ENCODE measurements at places on chromosomes 3 and 15. TPM values are rescaled to one million over a fixed set of nuclear protein-coding genes. Genes with fewer than 3 reads are reported as not detected.

METTL6 gene
- total RNA-seq, result 15.6 TPM

HESX1 gene
- 2.2 TPM for total RNA-seq

- DNase-seq, result no peak
These were observed 91.1 kb upstream of the RGMA start for GRCh38 chr15:93180128-93180527.

DNA sequence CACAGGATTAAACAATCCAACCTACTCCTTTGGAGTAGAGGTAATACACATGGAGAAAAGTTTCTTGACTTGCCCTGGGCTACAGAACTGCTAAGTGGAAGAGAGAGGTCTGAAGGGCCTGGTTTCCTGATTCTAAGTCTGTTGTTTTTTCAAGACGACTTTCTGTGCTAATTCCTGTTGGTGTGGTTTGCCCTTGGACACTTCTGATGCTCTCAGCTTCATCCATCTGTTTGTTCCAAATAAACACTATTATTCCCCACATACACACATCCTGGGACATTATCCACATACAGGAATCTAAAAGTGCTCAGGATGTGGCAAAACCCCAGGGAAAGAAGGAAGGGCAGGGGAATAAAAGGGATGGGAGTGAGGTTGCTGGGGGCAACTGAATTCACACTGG is 393.5 kb upstream of the TBL1XR1 start:
- DNase-seq, result no peak

CCDC80 gene
- under 0.01 TPM for total RNA-seq

- no peak for DNase-seq
These were observed 446.3 kb upstream of the NECTIN3 start for GRCh38 chr3:110625201-110625747.

ARHGAP31 gene
- 2.4 TPM for total RNA-seq

- no peak for DNase-seq
These were observed 103.3 kb downstream of the PCCB start for GRCh38 chr3:136353461-136353860.

DNA sequence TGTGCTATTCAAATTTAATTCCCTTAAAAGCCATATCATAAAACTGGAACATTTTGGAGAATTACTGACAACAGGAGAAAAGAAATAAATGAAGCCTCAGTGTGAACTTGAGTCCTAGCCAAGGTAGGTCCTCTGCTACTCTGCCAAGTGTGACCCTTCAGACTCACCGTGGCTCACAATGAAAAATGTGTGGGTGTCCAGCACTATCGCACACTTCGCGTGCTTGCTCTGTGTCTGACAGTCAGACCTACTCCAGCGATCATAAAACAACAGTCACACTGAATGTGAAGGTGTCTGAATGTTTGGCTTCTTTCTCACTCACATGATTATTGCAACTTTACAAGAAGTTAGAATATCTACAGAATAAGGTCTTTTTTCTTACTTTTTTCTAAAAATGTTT is 65.8 kb upstream of the TRA2B start:
- DNase-seq, result no peak

BCL2A1 gene
- 9.7 TPM for total RNA-seq

DNA sequence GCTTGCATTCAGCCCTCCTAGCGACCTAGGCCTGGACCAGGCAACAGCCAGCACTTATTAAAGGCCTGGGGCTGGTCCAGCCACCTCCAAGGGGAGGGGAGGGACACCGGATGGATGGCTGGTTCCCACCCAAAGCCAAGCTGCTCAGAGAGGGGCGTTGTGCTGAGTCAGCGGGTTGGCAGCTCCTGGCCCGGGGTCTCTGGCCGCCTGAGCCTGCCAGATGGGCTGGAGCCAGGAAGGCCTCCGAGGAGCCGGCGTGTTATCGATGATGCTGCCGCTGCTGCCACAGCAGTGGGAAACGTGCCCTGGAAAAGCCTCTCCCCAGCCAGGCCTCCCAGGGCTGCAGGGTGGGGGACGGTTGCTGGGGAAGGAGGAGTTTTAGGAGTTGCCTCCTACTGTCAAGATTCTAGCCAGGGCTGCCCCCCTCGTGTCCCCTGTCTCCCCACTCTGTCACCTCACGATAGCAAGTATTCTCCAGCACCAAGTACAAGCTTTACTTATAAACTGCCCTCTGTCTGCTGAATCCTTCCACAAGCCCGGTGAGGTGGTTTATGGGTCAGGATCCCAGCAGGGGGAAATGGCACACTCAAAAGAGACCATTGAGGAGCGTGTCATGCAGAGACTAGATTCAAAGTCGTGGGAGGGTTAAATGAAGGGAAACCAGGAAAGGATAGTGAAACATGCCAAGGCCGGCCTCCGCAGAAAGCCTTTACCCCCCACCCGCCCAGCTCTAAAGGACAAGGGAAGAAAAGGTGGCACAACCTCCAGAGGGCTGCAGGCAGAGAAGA is 43.2 kb upstream of the TSEN2 start:
- no peak for DNase-seq

RHCG gene
- total RNA-seq, result not detected

DNA sequence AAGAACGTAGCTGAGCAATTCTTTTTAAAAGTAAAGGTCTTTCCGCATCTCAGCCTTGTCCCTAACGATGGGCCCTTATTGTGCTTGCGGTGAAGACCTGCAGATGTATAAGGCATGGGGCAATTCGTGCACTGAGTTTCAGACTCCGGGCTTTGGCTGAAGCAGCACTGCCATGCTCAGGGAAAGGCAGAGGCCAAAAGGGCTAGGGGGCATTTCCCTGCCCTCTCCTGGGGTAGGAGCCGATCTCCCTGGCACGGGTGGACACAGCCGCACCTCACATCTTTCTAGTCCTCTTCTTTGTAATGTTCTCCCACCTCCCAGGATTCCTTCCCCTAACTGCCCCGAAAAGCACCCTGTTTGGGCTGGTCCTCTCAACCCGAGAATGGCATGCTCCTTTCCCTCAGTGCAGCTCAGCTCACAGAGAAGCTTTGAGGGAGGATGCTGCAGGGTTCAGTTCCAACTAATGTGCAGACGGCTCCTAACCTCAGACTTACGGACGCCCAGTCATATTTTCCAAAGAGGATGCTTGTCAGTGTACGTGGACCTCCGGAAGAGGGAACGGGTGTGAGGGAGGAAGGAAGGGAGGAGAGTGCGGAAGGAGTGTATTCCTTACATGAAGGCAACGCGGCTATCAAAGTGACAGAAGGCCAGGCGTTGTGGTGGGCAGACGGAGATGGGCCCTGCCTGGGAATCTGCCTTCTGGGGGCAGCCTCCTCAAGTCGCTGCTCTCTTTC is 61.2 kb downstream of the SYNM start:
- no peak for DNase-seq

DNA sequence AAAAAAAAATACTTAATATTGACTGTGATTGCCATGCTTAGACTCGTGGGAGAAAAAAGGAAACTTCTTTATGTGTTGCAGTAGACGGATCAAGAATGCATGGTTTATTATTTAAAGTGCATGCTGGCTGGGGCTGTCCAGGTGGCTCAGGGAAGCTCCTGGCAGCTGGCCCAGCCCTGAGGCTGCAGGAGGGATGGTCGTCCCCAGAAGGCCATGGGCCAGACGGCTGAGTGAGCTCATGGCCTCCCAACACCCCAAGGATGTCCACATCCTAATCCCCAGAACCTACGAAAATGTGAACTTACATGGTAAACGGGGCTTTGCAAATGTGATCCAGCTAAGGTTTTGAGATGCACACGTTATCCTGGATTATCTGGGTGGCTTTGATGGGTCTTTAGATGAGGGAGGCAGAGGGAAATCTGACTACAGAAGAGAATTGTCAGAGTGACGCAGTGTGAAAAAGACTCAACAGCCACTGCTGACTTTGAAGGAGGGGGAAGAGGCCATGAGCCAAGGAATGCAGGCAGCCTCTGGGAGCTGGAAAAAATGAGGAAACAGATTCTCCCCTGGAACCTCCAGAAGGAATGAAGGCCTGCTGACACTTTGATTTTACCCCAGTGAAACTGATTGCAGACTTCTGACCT is 29.8 kb downstream of the ADAMTS17 start:
- DNase-seq, result no peak

GRCh38 chr15:97761110-97761509 is 199.4 kb upstream of the ARRDC4 start:
- no peak for DNase-seq

ADIPOQ gene
- total RNA-seq, result under 0.01 TPM

DPPA2 gene
- total RNA-seq, result under 0.01 TPM

GRCh38 chr15:47412802-47413201 is 304.5 kb upstream of the SEMA6D start:
- no peak for DNase-seq

- no peak for DNase-seq
These were observed 23.9 kb upstream of the MOBP start for GRCh38 chr3:39443530-39443929.

GRCh38 chr3:1019157-1019556 is 73.7 kb upstream of the CNTN6 start:
- DNase-seq, result no peak

GRCh38 chr3:196159952-196160804 is 51.0 kb downstream of the ZDHHC19 start:
- peak; percentile 90 for DNase-seq

CFAP100 gene
- not detected for total RNA-seq

ATXN7 gene
- total RNA-seq, result 21.5 TPM

- peak; percentile 49 for DNase-seq
These were observed 456.3 kb downstream of the FOXP1 start for GRCh38 chr3:71127052-71127831.

KLHL24 gene
- 65.2 TPM for total RNA-seq

DNA sequence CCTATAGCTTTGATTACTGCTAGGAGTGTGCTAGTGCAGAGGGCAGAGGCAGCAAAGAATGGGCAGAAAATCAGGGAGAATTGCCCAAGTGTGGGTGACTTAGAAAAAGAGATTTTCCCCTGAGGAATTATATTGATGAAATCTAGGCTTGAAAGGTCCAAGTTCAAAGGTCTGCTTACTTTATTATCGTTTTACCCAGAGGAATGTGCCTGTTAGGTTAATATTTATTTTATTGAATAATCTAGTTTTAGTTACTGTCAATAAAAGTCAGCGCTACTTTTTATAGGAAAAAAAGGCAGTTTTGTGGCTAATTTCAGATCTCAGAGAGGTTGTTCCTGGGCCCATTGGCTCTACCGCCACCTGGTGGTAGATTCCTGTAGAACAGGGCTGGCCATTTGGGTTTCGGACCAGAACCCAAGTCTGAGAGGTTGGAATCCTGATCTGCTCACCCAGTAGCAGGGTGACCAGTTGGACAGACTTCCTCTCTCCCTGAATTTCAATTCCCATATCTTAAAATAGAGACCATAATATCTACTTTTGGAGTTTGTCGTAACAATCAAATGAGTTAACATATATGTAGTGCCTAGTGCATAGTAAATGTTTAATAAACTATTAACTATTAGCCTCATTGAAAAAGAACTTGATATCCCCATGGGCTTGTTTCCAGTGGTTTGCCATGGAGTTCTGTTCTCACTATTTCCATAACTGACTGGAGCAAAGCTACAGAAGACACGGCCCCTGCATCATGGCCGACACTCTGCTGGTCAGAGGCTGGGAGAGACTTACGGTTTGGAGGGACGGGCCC is 62.7 kb upstream of the ZNF148 start:
- peak; percentile 59 for DNase-seq

ACTRT3 gene
- 2.4 TPM for total RNA-seq

ANKRD34C gene
- total RNA-seq, result not detected

All from hematopoietic multipotent progenitor cell (in vitro differentiated cells).